ENCODE measurements at places on chromosomes 7 and 10.
A peak's percentile ranks its signal among the peaks of the same experiment; 100 is the strongest.

- no peak for DNase-seq
Observed at GRCh38 chr10:11146402-11147171, 128.9 kb downstream of the CELF2 start.

- DNase-seq: peak; percentile 58
Observed at GRCh38 chr7:139043823-139044812, 8.3 kb upstream of the ZC3HAV1L start.

GRCh38 chr7:106279425-106280197 is 5.2 kb downstream of the NAMPT start:
- peak; percentile 25 for DNase-seq

DNA sequence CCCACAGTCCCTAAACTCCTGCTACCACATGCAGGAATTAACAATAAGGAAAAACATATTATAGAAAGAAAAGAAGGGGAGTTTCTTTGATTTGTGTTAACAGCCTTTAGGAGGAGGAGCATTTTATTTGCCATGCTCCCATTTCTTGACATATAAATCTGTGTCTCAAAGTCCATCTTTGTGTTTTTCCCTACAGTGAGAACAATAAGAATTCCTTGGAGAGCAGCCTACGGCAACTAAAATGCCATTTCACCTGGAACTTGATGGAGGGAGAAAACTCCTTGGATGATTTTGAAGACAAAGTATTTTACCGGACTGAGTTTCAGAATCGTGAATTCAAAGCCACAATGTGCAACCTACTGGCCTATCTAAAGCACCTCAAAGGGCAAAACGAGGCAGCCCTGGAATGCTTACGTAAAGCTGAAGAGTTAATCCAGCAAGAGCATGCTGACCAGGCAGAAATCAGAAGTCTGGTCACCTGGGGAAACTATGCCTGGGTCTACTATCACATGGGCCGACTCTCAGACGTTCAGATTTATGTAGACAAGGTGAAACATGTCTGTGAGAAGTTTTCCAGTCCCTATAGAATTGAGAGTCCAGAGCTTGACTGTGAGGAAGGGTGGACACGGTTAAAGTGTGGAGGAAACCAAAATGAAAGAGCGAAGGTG is 4.1 kb downstream of the IFIT2 start:
- no peak for DNase-seq

DNA sequence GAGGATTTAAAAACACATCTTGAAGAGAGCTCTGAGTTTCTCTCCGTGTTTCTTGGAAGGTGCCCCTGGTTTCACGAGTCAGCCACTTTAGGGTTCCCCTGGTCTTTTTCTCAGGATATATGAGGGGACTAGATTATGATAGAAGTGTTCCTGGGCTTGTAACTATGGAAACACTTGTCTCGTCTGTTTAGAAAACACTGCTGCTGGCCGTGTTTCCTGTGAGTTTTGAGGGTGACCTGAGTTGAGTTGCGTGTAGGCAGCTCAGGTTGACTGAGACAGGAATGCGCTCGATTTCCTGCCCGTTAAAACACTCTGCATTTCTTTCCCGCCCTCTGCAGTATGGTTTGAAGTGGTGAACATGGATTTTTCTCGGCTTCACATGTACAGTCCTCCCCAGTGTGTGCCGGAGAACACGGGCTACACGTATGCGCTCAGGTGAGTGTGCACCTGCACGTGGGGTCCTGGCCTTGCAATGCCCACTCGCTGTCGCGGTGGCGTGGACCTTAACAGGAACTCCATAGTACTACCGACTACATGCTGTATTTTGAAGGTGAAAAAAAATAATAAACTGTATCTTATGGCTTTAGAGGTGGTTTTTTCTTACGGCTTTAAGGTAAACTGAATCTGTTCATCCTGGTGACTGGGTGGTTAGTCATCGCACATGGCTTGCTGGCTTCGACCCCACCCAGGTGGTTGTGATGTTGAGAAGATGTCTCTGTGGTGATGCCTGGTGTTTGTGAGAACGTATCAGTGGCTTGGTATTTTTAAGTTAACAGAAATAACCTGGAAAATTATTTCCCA is at the start of gene SUN1:
Gene SUN1 (plus strand): TSS at position 310 of the 801 bp plus-strand sequence. CDS start 49 bp downstream, at position 359.
- DNase-seq: peak; percentile 79

DNA sequence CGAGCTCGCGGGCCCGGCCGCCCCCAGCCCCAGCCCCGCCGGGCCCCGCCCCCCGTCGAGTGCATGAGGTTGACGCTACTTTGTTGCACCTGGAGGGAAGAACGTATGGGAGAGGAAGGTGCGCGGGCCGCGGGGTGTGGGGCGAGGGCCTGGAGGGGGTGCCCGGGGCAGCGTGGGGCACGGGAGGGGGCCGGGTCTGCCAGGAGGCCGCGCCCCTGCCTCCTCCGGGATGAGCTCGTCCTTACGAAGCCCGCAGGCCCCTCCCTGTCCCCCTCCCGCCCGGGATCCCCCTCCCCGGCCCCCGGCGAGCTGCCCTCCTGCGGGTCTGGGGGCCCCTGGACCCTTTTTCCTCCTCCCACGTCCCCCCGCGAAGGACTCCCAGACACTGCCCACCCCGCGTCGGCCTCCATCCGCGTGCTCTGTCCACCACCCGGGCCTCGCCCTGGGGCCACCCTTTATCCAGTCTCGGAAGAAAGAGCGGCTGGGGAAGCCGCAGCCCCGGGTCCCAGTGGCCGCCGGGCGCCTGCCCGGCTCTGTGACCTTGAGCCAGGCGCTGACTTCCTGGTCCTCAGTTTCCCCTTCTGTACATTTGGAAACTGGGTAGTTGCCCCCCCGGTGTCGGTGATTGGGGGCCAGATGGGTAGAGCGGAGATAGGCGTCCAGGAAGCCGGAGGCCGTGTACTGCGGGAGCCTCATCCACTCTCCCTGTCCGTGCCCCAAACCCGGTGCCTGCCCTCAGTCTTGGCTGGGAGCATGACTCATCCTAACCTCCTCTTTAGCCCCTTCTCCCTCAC is 521 bp downstream of the LIMK1 start:
- peak; percentile 61 for DNase-seq

DNA sequence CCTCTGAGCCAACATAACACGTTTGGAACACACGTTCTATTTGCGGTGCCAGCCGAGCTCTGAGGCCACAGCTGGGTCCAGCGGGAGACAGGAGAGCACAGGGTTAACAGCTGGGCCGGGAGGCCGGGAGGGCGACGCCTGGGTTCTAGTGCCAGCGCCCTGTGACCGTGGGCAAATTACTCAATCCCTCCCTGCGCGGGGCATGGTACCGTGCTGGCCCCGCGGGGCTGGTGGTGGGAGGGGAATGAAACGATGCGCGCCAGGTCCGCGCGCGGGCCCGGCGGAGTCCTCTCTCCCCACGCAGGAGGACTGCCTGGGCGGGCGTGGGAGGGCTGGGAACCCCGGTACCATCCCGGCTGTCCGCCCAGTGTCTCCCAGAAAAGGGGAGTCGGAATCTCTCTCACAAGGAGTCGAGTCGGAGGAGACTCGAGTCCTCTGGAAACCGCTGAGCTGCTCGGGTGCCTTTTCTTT is 30.4 kb downstream of the LEP start:
- DNase-seq: no peak

DNA sequence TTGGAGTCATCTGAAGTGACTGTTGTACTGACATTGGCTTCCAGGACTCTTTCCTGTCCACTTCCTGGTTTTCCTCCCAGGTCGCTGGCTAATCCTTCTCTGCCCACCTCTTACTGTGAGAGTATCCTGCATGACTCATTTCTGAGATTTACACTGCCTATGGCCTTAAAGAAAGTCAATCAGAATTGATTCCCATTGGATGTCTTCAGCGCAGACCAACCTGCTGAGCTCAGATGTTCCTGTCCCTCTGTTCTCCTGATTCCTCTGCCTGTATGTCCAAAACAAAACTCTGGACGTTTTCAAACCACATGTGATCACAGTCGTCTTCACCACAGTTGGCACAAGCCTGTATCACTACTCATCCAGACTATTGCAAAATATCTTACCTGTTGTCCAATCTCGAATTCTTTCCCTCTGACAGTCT is 262.1 kb downstream of the CREB5 start:
- peak; percentile 15 for DNase-seq

GRCh38 chr10:119443970-119444660 is 98.4 kb downstream of the RGS10 start:
- DNase-seq: no peak

DNA sequence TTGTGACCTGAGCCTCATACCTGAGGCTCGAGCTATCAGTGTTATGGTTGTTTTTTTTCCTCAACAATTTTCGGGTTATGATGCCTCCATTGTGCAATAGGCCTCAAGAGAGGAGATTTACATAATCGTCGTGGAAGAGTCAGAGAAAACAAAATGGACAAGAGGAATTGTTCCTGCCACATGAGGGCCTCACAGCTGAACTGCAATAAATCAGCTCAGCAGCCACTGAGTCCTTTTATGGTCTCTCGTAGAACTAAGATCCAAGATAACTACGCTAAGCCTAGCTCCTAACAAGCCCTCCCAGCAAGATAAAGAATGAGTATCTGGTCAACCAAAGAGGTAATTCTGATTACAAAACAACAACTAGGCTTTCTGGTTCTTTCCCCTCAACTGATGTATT is 336.8 kb downstream of the WDR11 start:
- DNase-seq: no peak

DNA sequence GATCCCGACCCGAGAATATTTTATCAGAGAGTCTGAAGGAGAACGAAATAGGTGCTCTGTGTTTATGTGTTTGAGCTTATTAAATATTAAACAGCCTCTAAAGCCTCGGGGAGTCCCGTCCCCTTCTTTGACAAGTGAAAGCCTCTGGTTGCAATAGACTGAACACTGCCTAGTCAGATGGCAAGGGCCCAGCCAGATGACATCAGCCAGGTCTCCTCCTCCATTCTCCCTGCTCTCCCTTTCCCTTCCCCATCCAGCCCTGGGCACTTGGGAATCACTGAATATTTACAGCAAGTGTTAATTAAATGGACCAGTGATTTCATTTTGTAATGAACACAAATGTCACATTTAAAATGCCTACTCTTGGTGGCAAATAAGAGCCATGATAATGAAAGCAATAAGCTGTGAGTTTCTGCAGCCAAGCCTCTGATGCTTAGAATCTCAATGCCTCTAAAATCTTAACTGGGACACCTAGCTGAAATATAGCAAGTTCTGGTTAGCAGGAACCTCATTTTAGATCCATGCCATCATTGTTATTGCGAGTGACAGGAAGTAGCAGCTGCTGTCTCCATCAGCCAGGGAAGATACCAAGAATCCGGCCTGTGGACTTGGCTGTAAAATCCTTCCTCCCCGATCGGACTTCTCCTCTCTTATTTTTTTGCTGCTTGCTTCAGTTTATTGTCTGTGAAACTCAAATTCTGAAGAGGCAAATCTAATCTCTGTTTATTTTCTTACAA is 202.1 kb downstream of the PRPF18 start:
- DNase-seq: no peak

- DNase-seq: no peak
Observed at GRCh38 chr7:73892003-73892999, 31.3 kb downstream of the TMEM270 start.

DNA sequence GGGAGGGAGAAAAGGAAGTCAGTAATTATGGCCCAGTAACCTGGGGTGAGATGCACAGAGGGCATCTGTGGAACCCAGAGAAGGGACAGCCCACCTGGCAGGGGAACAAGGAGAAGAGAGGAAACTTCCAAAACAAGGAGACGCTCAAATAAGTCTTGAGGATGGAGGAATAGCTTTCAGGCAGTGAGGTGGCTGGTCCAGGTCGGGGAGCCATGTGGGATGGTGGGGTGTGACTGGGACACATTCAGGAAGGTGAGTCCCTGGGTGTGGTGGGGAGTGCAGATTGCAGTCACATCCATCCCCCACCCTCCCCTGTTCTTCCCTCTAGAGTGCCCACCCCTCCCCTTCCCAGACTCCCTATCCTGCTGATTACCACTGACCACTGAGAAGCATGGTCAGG is 175.4 kb downstream of the GRID1 start:
- DNase-seq: no peak

Data from A549 (cell line).